AG08396 (cell line): ENCODE measurements at places on chromosomes 16 and 17.

GRCh38 chr17:2485543-2485942, 26.1 kb downstream of the METTL16 start:
- no peak for DNase-seq

GRCh38 chr16:78004517-78004916, 17.8 kb upstream of the CLEC3A start:
- DNase-seq = no peak

- no peak for DNase-seq
Measured at GRCh38 chr17:76511668-76512365, 10.6 kb upstream of the RHBDF2 start.

GRCh38 chr16:12523002-12523401, 280.7 kb downstream of the CPPED1 start:
- no peak for DNase-seq

DNA sequence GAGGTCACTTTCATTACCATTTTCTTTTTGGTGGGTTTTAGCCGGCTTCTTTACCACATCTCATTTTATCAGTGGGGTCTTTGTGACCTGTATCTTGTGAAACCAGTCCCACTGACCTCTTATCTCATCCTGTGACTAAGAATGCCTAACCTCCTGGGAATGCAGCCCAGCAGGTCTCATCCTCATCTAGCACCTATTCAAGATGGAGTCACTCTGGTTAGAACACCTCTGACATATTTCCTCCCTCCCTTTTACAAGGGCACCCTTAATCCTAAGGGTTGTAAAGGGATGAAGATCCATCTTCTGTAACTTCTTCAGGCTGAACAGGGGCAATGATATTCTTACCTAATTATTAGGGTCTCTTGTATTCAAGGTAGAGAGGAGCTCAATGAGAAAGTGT, 107.9 kb upstream of the HAS3 start:
- no peak for DNase-seq

GRCh38 chr16:87248714-87249113, 68.5 kb downstream of the C16orf95 start:
- DNase-seq = no peak

DNA sequence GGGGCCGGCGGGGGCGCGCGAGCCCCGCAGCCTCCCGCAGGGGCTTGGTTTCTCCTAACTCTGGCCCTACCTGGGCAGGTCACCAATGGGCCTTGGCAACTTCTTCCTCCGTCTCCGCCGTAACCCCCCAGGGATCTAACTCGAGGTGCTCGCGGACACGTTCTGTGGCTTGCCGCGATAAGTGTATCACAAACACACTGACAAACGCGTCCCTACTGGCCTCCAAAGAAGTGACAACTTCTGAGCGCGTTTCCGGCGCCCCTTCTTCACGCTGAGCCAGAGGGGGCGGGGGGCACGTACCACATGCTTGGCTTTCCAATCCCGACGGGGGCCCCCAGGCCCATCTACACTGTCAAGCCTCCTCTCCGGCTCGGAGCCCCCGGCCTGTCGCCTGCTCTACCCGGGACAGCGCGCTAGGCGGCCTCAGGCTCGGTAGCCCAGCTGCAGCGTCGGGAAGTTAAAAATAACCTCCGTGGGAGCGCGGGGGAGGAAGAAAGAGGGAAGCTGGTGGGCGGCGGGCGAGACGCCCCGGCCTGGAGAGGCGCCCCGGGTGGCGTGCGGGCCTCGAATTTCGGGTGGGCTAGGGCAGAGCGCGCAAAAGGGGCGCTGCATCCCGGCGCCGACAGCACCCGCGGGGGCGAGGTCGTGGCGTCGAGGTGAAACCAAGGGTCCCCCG, 725 bp upstream of the SPHK1 start:
- DNase-seq = peak; percentile 76

GRCh38 chr17:2064980-2065785, 10.3 kb downstream of the HIC1 start:
- DNase-seq = no peak
